ENCODE measurements at places on chromosomes 1 and 21.
A peak's percentile ranks its signal among the peaks of the same experiment; 100 is the strongest.

DNA sequence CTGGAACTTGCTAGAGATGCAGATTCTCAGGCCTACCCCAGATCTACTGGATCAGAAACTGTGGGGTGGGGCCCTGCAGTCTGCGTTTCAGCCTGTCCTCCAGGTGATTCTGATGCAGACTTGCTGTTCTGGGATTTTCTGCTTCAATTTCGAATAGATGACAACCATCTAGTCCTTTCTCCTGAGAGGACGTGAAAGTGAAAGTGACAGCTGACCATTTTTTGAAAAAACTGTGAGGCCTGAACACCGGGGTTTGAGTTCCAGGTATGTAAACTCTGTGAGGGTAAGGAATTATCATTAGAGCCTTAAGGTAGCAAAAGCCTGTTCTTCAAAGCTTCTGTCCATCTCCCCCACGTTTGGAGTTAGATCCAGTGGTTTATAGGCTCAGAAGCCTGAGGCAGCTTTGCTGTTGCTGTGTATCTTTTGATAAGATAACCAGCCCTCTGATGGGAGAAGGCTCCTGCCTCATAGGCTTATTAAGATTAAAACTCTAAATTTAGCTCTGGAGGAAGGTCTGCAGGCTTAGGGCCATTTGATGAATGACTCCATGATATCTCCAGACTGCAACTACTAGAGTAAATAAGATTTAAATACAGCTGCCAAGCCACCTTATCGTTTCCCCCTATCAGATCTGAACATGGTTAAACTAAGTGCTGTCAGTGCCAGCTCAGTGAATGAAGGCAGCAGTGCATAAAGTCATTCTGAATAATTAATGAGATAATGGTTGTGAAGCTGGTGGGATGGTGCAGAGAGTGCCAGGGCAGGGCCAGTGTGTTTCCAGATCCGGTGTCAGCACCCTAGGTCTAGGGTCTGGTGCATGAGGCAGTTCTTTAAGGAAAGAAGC, 335.2 kb downstream of the HHAT start:
- DNase-seq, result no peak

DNA sequence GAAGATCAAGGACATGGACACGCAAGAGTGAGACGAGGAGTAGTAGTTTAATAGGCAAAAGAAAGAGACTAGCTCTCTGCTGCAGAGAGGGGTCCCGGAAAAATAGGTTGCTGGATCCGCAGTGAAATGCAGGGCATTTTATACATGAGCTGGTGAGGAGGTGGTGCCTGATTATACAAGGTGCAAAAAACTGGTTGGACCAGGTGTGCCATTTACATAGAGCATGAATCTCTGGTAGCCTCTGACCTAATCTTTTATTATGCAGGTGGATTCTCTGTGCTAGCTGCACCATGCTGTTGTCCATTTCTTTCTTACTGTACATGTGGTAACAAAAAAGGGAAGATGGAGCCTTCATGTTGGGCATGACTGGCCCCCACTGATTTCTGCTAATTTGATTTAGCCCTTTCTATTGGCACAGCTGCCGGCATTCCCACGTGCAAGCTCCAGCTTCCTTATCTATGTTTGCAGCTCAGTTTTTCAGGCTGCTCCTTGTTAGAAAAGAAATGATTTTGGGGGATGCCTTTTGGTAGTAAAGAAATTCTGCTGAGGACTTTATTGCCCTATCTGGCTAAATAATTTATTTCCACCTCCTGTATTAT, 548.1 kb downstream of the BRINP3 start:
- no peak for DNase-seq

- peak; percentile 45 for DNase-seq
These were observed 171.0 kb downstream of the LRRC40 start for GRCh38 chr1:70034403-70034802.

DNA sequence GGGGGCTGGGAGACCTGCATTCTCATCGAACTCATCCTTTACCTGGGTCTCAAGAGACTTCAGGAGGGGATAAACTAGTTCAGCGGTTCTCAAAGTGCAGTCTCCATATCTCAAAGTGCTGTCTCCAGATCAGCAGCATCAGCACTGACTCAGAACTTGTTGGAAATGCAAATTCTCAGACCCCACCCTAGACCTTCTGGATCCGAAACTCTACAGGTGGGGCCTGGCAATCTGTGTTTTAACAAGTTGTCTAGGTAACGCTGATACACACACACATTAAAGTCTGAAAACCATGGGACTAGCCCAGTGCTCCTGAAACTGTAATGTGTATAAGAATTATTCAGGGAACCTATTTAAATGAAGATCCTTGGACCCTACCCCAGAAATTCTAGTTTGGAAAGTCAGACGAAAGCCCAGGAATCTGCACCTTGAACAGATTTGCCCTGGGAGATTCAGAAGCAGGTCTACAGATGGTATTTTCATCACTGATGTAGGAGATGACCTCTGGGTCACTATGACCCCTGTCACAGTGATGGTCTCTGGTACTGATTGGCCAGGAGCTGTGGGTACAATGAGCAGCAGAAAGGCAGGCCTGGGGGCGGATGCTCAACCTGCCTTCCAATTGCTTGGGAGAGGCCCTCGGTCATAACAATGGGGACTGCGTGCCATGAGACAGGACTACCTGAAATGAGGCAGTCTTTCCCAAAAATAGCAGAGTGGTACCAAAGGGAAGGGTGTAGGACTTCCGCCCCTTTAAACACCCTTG, 127.2 kb downstream of the FAM78B start:
- DNase-seq, result no peak

- no peak for DNase-seq
These were observed 51.3 kb upstream of the BCL10 start for GRCh38 chr1:85327759-85328158.

DNA sequence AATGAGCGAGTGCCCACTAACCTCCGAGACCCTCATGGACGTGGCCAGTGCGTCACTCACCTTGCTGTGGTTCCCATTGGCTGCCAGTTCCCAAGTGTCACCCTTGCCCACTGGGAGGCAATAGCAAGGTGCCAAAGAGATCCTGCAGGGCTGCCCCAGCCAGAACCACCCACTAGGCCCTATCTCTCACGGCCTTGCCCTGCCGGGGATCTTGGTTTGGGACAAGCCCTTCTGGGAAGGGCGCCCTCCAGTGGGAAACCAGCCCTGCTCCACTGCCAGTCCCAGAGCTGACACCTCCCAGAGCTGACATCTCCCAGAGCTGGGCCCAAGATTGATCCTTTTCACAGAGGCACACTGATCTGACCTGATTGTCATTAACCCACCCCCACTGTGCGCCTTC, 2.1 kb upstream of the SELENON start:
- DNase-seq, result peak; percentile 19

- no peak for DNase-seq
These were observed 176.5 kb upstream of the ST6GALNAC5 start for GRCh38 chr1:76690766-76691165.

DNA sequence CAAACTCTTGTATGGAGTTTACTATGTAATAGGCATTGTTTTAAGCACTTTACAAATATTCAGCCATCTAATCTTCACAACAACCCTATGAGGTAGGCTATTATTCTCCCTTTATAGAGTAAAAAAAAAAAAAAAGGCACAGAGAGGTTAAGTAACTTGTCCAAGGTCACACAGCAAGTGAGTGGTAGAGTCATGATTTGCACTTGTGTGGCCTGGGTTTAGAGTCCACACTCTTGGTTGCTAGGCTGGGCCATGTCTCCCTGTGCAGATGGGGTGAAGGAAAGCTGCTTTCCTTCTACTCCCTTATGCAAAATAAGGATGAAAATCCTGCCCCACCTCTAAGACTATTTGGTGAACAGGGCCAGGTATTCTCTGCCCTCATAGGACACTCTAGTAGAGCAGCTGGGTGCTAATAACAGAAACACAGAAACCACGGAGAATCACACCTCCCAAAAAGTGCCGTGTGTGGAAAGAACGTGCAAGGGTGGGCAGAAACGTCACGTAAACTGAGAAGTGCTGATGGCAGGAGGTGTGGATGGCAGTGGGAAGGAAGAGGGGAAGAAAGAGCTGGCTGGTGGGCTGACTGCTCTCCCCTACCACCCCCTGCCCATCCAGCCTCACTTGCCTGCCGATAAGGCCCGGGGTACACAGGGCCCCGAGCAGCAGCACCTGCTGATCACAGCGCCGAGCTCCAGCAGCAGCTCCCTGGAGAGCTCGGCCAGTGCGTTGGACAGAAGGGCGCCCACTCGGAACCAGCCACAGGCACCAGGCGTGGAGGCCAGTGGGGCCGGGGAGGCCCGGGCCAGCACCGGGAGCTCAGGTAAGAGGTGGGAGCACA, 28.3 kb upstream of the VPS13D start:
- no peak for DNase-seq

- no peak for DNase-seq
These were observed 907.6 kb upstream of the ADGRL2 start for GRCh38 chr1:80893115-80893514.

DNA sequence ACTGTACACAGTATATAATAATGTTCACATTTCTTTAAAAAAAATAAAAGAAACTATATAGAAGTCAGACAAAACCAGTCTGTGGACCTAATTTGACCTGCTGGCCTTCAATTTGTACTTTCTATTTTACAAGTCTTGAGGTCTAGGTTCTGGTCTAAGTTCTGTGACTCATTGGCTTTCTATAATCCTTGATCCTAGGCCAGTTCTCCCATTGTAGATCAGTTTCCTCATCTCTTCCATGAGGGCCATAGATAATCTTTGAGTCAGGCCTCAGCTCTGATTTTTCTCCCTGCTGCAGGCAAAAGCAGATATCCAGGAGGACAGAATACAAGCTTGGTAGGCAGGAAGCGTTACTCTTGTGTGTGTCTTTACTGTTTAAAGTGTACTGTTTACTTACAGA, 603.7 kb upstream of the CAMK1G start:
- no peak for DNase-seq

DNA sequence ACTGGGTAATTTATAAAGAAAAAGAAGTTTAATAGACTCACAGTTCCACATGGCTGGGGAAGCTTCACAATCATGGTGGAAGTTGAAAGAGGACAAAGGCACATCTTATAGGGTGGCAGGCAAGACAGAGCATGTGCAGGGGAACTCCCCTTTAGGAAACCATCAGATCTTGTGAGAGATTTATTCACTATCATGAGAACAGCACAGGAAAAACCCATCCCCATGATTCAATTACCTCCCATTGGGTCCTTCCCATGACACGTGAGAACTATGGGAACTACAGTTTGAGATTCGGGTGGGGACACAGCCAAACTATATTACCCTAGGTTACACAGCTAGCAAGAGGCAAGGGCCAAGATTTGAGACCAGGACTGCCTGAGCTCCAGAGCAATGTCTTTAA, 30.4 kb upstream of the SOX13 start:
- no peak for DNase-seq

- no peak for DNase-seq
These were observed 99.6 kb downstream of the CRB1 start for GRCh38 chr1:197367627-197368026.

DNA sequence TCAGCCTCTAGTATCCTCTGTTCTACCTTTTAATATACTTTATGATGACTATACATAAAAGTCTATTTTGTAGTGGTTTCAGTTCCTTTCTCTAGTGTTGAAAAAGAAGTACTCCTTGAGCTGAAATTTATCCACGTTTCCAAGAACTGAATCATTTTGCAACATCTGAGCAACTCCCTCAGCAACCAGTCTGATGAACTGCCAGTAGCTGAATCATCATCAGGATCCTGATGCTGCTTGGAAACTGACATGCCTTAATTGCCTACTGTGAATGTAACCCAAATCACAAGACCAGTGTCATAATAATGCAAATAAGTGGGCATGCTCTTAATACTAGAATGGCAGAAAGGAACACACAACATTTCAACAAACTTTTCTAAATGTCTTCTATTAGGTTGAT, 103.3 kb downstream of the CYYR1 start:
- DNase-seq, result peak; percentile 99

GRCh38 chr1:207894704-207895103, 16.2 kb downstream of the CD34 start:
- DNase-seq, result no peak

- DNase-seq, result no peak
These were observed 9.1 kb upstream of the AGPAT3 start for GRCh38 chr21:43855955-43856354.

GRCh38 chr1:41041614-41042270, 20.2 kb upstream of the SLFNL1 start:
- DNase-seq, result peak; percentile 63

- DNase-seq, result no peak
These were observed 4.9 kb upstream of the ATXN7L2 start for GRCh38 chr1:109478806-109479205.
